CD8-positive, alpha-beta memory T cell (primary cell): ENCODE measurements at places on chromosomes 3 and 15. TPM values are rescaled to one million over a fixed set of nuclear protein-coding genes. Genes with fewer than 3 reads are reported as not detected.

DNA sequence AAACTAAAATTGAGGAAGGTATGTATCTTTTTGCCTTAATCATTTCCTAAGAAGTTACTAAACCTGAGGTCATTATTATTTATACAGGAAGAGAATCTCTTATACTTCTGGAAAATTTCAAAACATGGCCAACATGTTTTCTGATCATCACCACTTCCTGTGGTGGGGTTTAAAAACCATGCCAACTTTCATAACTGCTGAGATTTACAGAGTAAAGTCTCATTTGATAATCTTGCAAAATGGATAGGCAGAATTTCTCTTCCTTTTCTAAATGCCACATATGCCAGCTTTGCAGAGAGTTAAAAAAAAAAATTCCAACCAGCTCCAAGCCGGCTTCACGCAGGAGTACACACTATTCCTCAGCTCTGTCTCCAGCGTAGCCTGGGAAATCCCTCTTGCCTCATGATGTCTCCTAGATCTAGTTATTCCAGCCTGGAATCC, 124.3 kb upstream of the SPRED1 start:
- no peak for DNase-seq

GRCh38 chr3:188689101-188689574, 482.6 kb upstream of the TPRG1 start:
- no peak for DNase-seq

MESP2 gene
- not detected for total RNA-seq

DNA sequence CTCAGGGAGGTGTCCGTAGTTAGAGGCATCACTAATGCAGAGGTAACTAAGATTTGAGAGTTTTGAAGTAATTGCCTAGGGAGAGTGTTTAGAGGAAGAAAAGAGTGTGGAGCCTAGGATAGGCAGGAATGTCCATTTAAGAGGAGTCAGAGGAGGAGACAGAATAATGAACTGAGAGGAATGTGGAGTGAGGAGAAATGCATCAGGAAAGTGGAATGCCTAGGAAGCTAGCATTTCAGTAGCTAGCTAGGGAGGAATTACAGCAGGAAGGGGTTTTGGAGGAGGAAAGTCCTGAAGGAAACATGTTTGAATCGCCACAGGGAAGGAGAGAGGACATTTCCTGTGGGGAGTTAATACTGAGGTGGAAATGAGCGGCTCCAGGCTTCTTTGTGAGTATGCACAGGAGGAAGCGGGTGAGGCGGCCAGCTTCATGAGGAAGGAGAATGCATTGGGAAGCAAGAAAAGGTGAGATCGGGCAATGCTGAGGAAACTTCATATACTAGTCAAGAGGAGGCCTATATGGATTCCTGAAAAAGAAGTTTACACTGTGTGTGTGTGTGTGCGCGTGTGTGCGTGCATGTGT, 154.3 kb downstream of the TMEM108 start:
- DNase-seq = no peak

GRCh38 chr3:39550354-39551051, 83.0 kb downstream of the MOBP start:
- no peak for DNase-seq

DNA sequence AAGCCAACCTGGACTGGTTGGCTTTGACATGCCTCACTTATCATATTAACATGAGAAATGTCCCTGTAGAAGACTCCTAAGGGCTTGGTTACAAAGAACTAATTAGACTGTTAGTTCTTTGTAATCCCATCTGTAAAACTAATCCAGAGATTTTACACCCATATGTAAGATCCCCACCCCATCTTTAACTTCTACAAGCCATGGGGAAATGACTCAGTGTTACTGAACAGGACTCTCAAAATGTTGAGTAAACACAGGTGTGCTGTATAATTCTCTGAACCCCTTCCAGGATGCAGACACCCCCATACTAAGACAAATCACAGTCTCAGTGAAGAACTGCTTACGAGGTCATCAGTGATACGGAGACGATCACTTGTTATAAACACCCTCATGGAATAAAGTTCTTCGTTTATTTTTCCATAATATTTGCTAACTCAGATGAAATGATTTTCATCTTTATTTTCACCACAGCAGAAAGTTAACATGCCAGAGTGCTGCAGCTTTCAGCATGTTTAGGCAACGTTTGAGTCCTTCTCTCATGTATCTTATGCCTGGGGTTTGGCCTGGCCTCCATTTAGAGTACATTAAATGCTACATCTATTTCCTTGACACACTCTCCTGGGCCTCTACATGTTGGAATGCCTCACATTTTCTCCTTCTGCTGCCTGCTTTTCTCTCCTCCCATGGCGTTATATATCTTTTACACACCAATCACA, 55.3 kb upstream of the LEKR1 start:
- DNase-seq = no peak

STX19 gene
- total RNA-seq = not detected

ZNF620 gene
- 7.1 TPM for total RNA-seq

GRCh38 chr15:39556461-39556860, 24.4 kb upstream of the THBS1 start:
- no peak for DNase-seq

GP9 gene
- not detected for total RNA-seq

DNA sequence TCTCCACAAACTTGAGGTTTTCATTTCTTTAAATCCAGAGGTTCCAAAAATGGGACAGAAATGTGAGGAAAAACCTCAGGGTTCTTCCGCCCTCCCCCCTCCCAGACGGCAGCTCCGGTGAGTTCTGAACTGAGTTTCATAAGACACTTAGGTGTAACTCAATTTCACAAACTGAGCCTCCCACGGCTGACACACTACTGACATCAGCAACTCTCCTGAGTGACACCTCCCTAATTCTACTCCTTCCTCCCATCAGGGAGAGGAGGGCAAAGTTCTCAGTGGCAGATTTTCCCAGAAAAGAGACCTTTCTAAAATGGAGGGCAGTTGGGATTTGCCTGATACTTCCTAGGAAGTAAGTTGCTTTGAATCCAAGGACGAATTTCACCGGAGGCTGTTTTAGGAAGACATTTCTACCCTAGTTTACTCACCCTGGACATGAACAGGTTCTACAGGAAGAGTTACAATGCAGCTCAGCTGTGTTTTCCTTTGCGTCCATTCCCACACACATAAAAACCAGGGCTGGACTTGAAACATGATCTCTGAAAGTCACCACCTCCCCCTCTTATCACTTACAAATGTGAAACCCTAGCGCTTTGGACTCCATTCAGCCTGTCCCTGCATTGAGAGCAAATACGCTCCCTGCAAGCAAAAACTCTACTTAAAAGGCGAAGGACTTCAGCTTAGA, 78.1 kb upstream of the LMOD3 start:
- no peak for DNase-seq

DNA sequence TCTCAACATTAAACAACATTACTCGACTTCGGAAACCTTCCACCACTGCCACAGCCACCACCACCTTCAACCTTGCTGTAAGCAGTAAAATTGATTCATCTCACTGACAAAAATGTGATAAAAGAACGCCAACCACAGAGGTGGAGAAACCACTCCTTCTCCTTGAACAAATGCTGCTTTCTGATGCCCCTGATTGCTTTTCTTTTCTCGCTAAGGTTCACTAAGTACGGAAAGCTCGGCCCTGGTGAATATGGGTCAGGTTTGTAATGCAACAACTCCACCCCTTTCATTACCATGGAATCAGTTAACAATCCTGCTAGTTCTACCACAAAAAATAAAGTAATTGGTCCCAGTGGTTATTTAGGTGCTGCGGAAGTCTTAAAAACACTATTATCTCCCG, 44.9 kb downstream of the MEIS2 start:
- no peak for DNase-seq

DNA sequence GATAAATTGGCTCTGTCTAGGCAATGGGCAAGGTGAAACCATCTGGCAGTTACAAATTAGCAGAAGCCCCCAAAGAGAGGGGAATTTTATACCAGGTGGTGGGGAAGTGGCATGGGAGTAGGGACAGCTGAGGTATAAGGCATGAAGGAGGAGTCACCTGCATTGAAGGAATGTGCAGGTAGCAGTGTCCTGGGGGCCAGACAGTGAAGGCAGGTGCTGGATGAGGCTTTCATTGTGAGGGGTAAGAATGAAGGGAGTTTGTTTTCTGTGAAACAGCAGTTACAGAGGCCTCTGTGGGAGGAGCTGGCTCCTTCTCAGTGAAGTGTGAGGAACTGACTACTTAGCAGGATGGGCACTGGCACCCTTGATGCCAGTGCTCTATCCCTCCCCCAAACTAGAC, 19.1 kb upstream of the PXYLP1 start:
- no peak for DNase-seq

GRCh38 chr3:72496051-72496670, 352.1 kb downstream of the SHQ1 start:
- DNase-seq = no peak

ACOX2 gene
- total RNA-seq = not detected

- DNase-seq = no peak
These were observed 324.1 kb downstream of the MECOM start for GRCh38 chr3:169339386-169339785.

- no peak for DNase-seq
These were observed 186.4 kb upstream of the NANOGP8 start for GRCh38 chr15:35271371-35272043.

DNA sequence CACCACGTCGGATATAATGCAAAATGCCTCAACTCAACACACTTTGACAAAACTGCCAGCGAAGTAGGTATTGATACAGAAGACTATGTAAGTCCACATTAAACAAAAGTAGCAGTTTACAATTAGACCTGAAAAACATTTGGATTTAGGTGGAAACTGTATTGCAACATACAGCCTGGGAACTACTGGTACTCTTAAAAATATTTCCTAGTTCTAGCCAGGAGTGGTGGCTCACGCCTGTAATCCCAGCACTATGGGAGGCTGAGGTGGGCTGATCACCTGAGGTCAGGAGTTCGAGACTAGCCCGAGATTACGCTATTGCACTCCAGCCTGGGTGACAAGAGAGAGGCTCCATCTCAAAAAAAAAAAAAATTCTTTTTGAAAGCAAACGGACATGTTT, 246.2 kb downstream of the ZBTB20 start:
- DNase-seq = no peak

GRCh38 chr3:112619295-112619694, 21.6 kb downstream of the CCDC80 start:
- no peak for DNase-seq

DNA sequence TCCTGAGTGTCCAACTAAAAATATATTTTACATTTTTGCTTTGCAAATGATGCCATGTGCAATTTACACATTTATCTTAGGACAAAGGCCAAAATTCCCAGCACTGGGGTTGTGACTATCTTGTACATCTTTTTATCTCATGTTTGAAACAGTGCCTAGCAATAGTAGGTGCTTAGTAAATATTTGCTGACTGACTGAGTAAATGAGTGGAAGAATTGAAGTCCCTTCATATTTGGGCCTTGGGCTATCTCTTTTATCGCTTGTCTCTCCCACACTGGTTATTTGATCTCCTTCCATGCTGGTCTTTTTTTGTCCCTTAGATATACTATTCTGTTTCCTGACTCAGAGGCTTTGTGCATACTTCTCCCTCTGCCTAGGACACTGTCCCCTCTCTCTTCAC, 213.1 kb upstream of the GOLGA6L4 start:
- DNase-seq = no peak

- DNase-seq = no peak
These were observed 222.5 kb downstream of the NR2F2 start for GRCh38 chr15:96553006-96553405.

DNA sequence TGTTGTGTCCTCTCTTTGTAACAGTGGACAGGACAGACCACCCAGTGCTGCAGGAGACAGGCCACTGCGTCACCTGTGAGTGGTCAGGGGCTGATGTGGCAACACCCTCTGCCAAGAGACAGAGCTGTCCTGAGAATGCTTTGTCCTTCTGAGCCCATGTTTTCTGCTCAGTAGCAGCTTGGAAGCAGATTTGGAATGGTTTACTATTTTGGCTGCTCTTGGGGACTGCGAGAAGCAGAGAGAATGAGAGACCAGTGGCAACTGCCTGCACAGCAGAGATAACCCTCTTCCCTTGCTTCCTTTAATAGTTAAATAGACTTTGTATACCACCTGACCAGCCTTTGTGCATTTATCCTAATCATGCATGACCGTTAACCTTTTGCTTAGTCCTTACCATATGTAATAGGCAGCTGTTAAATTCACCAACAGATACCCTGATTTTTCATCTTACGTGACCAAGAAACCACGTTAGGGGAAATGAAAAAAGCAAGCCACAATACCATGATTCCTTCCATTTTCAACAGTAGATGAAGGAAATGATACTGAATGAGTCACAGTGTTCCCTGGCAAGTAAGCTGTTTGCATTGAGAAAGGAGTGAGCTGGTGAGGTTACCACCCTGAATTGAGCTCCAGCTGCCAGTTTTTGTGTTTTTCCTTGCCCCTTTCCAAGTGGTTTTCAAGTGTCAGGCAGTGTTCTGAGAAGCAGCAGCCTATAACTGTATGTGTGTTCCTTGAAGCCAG, 35.5 kb downstream of the B3GALNT1 start:
- DNase-seq = no peak

GRCh38 chr15:63274427-63274826, 3.0 kb upstream of the APH1B start:
- peak; percentile 14 for DNase-seq

PSMD6 gene
- total RNA-seq = 134 TPM

SEMA3B gene
- total RNA-seq = not detected

GRCh38 chr3:136067211-136067610, 101.7 kb downstream of the PPP2R3A start:
- no peak for DNase-seq

DNA sequence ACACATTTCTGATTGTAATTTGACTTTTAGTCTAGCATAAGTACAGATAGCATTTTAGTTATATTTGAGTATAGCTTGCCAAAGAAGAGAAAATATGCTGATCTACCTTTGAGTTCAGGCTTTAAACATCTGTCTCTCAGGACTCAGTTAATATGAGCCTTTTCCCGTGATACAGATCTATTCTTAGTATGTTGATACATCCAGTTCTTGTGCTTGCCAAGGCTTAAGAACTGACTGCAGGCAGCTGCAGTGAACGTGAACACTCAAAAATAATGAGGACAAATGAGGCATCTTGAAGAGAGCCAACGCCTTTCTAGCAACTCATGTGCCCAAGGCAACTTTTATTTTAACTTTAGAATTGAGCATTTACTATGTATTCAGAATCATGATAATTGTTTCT, 325.5 kb downstream of the SI start:
- no peak for DNase-seq

DNA sequence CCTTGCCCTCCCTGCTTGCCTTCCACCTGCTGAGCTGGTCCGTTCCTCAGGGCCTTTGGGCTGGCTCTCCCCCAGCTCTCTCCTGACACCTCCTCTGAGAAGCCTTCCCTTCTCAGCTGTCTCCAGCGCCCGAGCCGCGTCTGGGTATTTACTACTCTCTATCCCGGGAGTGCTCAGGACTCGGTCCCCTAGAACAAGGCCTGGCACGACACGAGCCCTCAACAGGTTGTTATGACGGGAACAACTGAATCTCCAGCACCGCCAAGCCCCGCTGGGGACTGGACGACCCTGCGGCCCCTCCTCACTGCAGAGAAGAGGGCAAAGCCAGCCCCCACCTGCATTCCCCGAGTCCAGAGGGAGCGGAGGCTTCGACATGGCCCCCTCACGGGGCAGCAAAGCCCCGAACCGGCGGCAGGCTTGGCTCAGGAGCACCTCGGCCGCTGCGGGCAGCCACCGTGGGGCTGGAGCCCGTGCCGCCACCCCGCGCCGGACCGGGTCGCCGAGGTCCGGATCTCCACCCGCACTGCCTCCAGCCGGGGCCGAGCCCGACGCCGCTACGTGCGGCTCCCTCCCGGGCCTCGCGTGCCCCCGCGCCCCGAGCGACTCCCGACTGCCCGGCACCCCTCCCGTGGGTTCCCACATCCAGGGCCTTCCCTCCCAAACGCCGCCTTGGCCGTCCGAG, 792 bp downstream of the TPRA1 start:
- no peak for DNase-seq
